ENCODE measurements at places on chromosomes 12 and 14.

DNA sequence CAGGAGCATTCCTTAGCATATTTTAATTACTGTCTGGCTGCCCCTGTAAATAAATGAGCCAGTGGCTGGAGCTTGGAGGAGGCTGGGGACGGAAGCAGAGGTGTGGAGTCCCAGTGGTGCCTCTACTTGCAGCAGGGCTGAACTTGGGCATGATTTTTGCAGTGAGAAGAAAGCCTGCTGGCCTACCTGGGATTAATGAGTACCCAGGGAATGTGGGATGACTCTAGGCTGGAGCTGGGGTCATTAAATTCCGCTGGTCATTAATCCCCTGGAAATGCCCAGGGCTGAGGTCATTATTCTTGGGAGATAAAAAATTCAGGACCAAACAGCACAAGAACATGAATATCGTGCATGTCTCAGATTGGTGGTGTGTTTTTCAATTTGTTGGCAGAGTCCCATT, 753.3 kb downstream of the VRK1 start:
- no peak for DNase-seq

- no peak for DNase-seq
These were observed 980.6 kb downstream of the VRK1 start for GRCh38 chr14:97777622-97778355.

DNA sequence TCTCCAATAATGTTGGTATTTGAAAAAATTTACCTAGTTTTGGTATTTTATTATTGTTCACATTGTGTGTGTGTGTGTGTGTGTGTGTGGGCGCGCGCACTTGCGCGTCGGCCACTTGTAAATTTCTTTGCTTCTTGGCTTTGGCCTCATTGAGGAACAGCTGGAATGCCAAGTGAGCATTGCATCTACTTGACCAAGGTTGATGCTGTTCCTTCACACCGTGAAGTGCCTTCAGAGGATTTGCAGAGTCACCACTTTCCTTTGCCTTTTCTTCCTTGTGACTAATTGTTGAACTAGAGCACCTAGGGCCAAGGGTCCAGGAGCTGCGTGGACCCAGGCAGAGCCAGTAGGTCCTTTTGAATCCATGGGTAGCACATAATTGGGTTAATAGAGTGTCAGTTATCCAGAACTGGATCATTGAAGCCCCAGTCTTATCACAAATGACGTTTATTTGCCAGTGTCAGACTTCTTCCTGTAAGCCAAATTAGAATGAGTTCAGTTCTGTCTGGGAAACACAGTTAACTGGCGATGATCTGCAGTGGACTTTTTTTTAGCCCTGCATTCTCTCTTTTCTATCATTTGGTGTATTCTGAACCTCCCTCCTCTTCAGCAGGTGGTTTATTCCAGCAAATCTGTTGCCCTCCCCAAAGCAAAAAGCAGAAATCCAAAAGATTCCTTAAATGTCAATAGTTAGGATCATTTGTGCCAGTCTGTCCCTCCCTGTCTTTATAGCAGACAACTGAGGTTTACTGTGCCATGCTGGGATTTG, 2.6 kb downstream of the PPP2R5C start:
- DNase-seq: no peak

GRCh38 chr12:68809190-68810026, 1.4 kb downstream of the MDM2 start:
- no peak for DNase-seq

- no peak for DNase-seq
These were observed 50.5 kb downstream of the ANO4 start for GRCh38 chr12:100845095-100845494.

DNA sequence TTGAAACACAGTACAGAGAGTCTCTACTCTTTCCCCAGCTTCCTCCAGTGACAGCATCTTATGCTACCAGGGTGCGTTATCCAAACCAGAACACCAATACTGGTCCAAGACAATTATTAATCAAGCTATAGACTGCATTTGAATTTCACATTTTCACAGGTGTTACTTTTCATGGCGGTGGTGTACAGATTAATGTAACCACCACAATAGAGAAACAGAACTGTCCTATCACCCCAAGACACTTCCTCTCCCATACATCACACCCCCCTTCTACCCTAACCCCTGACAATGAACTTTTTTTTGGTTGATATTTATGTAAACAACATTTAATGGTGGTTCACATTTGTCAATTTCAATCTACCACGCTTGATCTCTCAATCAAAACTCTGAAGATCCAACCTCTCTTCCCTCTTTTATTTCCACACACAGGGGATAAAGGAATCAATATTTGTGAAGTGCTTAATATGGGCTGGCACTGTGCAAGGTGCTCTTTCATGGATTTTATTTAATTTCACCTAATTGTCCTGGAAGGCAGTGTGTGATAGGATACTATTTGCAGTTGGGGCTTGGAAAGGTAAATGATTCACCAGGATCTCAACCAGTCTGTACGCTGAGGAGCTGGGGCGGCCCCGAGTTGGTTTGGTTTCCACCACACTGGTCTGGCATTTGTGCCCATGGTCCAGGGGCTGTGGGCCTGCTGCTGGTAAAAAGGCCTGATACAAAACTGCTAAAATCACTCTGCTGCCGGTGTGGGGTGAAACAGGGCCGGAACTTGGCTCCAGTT, 54.6 kb upstream of the DICER1 start:
- no peak for DNase-seq

DNA sequence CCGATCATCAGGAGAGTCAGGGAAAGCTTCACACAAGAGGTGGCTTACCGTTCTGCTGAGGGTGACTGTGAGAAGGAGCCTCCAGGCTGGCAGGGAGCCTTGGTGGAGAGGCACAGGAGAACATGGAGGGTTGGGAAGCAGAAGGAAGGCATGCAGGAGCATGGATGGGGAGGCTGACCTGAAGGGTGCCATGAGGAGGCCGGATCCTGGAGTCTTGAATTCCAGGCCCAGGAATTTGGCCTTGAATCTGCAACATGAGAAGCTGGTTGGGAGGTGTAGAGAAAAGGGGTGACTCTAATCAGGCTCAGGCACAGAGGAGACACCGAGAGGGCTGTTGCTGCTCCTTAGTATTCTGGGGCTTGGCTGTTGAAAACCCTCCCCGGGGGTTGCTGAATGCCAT, 130.2 kb downstream of the PELI2 start:
- DNase-seq: no peak

GRCh38 chr12:57621497-57622292, 10.5 kb downstream of the ARHGEF25 start:
- DNase-seq: peak; percentile 37

DNA sequence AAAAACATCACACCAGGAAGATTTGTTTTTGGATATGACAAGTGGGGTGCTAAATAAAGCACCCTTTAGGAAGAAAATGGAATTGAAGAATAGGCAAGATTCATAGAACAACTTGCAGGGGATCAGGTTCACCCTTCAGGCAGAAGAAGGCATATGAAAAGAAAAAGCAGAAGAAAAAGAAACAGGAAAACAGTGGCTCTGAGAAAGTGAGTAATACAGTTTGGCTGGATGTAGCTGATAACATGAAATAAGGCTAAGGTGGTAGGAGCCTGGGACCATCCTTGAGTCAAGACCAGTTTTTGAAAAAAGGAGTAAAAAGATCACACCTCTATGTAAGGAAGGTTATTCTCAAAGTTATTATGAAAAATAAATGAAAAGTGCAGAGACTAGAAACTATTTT, 42.4 kb downstream of the TRIP11 start:
- no peak for DNase-seq

- DNase-seq: no peak
These were observed 37.5 kb downstream of the MAP3K9 start for GRCh38 chr14:70771781-70772212.
